ENCODE measurements at places on chromosomes 2 and 18.
A peak's percentile ranks its signal among the peaks of the same experiment; 100 is the strongest.

GRCh38 chr2:170224692-170225294 is 46.8 kb downstream of the MYO3B start:
- no peak for DNase-seq

DNA sequence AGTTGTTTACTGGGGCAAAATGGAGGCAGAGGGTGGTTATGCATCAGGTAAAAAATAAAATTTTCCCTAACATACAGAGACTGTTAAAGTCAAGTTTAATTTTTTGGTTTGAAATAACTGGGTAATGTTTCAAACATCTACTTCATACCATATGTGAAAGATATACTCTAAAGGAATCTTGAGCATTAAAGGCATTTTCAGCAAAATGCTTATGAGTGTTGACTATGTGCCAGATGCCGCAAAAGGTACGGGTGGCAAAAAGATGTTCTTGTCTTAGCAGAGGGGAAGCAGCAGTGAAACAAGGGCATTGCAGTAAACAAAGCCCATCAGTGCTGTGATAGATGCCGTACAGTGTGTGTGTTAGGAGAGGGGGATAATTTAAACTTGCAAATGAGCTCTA is 263.1 kb upstream of the ID2 start:
- DNase-seq: no peak

GRCh38 chr18:62777814-62778213 is 62.5 kb downstream of the PHLPP1 start:
- no peak for DNase-seq

DNA sequence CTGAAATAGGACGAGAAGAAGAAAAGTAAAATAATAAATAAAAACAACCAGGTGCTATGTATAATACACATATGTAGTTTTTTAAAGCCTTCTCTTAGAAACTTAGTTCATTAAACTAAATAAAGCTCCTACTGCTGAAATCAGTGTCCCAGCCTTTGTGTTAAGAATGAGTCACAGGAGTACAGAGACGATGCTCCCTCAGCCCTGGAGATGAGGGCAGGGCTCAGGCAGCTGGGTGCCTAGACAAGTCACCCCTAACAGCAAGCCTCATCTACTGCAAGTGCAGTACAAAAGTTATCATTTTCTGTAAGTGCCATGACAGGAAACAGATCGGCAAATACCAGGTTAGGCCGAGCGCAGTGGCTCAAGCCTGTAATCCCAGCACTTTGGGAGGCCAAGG is 18.2 kb downstream of the KIDINS220 start:
- no peak for DNase-seq

- DNase-seq: no peak
Observed at GRCh38 chr2:202378001-202378400, 1.9 kb downstream of the BMPR2 start.

- DNase-seq: no peak
Observed at GRCh38 chr2:20473128-20473527, 26.3 kb downstream of the RHOB start.

GRCh38 chr2:106124905-106125549 is 69.1 kb downstream of the UXS1 start:
- no peak for DNase-seq

- DNase-seq: no peak
Observed at GRCh38 chr18:13218368-13218991, at the start of gene LDLRAD4. Gene LDLRAD4 (plus strand): TSS chr18:13218760.

- DNase-seq: no peak
Observed at GRCh38 chr18:62828091-62828640, 112.8 kb downstream of the PHLPP1 start.

GRCh38 chr2:72034353-72035095 is 113.1 kb downstream of the CYP26B1 start:
- DNase-seq: no peak

GRCh38 chr2:222722327-222722946 is 51.0 kb downstream of the MOGAT1 start:
- DNase-seq: no peak

DNA sequence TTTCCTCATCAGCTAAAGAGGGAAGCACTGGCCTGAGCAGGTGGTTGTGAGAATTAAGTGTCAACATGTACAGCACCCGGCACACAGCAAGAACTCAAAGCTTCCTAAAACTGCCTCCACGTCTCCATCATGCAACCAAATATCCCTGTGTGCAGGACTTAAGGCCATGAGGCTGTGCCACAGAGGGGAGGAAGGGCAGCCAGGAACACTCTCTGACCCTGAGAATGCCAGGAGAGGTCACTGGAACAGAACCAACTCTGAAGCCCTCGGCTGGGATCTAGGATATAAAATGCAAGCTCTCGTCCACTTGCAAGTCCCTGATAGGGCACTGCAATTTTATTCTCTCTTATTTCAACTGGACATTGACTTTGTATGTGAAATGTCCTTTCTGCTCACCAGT is 12.2 kb upstream of the NPAS2 start:
- no peak for DNase-seq

DNA sequence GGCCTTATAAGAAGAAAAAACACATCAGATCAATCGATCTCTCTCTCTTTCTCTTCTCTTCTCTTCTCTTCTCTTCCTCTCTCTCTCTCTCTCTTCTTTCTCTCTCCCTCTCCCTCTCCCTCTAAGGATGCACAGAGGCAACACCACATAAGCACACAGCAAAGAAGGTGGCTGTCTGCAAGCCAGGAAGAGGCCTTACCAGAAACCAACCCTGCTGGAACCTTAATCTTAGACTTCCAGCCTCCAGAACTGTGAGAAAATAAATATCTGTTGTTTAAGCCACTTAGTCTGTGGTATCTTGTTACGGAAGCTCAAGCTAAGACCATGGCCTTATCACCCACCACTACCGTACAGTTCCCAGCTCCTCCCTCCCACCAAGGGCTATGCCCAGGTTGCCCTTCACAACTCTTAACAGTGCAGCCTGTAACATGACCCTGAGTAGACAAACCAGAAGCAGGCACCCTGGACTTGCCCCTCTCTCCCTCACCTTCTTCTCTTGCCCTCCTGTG is 25.2 kb upstream of the TMEM237 start:
- no peak for DNase-seq

DNA sequence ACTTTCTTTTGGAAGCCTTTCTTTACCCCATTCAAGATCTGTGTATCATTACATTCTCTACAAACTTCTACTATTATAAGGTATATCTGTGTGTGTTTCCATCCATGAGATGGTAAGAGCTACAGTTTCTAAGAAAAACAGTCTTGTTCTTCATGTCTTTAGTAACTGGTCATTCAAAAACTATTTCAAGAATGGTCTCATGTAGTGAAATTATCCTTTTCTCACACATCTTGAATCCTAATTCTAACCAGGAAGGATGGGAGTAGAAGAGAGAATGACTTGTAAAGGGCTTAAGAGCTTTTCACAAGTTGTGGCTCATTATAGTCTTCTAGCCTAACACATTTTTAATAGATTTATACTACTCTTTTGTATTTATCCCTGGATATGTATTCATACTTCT is 47.3 kb downstream of the ROCK1 start:
- DNase-seq: no peak

DNA sequence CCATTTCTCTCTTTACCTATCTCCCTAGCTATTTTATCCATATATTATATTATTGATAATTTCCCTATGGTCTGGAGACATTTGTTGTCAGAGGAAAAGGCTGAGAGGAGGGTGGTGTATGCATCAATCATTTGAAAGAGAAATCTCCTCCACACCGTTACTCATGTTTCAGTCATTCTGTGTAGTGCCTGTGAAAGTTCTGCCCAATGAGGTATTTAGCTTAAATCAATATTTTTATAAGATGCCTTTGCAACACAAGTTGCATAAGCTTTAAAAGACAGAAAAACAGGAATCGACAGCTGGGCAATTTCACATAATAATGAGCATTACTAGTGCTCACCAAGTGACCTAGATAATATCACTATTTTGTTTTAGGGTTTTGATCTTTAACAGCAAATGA is 363.7 kb upstream of the FSIP2 start:
- DNase-seq: no peak

GRCh38 chr2:210363876-210364275 is 48.9 kb upstream of the MYL1 start:
- DNase-seq: no peak

GRCh38 chr2:45992021-45992740 is 305.0 kb upstream of the EPAS1 start:
- peak; percentile 77 for DNase-seq

- no peak for DNase-seq
Observed at GRCh38 chr18:45456090-45457021, 158.9 kb upstream of the SLC14A2 start.

- DNase-seq: no peak
Observed at GRCh38 chr2:33213244-33213643, 263.2 kb upstream of the RASGRP3 start.

DNA sequence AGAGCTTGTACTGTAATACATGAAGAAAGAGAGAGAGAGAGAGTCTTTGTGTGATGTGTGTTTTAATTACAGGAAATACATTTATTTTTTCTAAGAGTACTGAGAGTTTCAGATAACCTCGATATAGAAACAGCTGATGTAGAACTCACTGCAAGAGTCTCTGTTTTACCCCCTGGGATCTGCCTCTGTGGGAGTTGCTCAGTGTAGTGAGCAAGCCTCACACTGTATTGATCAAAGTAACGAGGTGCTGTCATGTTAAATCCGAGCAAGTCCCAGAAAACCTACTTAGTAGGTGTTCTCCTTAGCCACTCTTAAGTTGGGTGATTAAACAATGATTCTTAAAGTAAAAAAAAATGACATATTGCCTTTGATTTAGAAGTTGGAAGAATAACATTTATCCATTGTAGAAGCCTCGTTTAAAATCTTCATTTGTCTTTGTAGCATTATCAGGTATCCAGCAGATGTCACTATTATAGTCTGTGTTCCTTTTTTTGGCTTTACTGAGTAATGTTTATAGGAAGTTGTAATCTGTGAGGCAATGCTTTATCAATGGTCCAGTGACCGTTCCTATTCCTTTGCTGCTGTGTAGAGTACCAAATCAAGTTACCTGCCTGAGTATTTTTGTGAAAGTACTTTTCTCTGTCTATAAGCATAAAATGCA is 219.0 kb downstream of the MYO3B start:
- no peak for DNase-seq

DNA sequence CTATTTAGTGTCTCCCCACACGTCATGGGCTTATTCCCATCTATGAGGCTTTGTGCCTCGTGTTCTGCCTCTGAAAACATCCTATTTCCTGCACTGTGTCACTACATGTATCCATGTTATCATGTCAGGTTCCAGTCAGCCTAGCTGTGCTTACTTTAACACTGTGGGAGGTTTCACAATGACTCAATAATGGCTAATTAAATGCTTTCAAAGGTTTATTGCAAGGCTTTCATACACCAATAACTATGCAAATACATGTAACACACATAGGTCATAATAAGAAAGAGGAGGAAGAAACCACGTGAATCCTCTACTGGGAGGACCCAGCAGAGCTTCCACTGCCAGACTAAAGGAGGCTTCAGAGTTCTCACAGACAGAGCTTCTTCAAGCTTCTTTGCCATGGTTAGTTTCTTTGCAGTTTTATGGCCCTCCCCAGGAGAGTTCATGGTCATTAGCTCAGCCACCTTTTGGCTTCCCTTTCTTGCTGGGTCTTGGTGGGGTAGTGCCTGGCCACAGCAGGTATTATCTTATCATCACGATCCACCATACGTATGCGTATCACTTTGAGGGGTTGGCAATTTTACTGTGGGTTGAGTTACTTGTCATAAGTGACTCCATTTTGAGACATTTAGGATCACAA is 5.1 kb upstream of the COLEC12 start:
- DNase-seq: no peak

DNA sequence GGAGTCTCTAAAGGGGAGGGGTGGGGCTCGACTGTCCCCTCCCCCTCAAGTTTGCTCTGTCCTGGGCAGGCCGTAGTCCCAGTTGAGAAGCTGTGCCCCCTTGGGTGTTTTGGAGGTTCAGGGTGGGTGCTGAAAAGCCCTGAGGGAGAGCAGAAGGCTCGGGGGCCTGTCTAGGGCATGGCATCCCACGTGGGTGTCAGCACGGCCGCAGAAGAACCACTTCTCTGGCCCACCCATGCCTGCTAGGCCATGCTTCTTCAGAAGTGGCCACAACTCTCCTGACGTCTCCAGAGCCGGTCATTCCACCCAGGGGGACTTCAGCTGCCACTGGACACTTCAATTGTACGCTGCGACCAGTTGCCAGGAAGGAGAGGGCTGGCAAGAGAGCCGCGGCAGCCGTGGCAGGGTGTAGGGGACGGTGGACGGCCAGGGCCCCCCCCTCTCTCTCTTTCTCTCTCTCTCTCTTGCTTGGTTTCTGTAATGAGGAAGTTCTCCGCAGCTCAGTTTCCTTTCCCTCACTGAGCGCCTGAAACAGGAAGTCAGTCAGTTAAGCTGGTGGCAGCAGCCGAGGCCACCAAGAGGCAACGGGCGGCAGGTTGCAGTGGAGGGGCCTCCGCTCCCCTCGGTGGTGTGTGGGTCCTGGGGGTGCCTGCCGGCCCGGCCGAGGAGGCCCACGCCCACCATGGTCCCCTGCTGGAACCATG is at the start of gene INPP5D:
INPP5D (plus strand) TSS at position 546 of the 704 bp plus-strand sequence; CDS start at position 683, 137 bp downstream.
- no peak for DNase-seq

GRCh38 chr2:7835693-7836680 is 845.9 kb upstream of the ID2 start:
- DNase-seq: no peak

DNA sequence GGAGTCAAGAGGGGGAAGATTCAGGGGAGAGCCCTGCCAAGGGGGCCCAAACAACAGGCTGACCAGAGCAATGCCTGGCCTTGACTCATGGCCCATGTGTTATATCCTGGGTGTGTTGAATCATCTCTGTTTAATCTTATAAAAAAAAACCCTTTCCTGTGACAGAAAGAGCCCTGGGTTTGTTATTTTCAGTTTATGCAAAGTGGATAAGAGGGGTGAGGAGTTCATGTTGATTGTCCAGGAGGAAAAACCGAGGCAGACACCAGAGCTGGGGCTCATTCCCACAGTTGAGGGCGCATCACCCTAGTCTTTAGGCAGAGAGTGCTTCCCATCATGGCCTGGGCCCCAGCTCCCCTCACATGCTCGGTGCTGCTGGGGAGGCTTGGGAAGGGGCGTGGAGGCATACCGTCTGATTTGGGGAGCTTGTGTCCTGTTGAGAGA is 30.9 kb upstream of the IL37 start:
- no peak for DNase-seq

DNA sequence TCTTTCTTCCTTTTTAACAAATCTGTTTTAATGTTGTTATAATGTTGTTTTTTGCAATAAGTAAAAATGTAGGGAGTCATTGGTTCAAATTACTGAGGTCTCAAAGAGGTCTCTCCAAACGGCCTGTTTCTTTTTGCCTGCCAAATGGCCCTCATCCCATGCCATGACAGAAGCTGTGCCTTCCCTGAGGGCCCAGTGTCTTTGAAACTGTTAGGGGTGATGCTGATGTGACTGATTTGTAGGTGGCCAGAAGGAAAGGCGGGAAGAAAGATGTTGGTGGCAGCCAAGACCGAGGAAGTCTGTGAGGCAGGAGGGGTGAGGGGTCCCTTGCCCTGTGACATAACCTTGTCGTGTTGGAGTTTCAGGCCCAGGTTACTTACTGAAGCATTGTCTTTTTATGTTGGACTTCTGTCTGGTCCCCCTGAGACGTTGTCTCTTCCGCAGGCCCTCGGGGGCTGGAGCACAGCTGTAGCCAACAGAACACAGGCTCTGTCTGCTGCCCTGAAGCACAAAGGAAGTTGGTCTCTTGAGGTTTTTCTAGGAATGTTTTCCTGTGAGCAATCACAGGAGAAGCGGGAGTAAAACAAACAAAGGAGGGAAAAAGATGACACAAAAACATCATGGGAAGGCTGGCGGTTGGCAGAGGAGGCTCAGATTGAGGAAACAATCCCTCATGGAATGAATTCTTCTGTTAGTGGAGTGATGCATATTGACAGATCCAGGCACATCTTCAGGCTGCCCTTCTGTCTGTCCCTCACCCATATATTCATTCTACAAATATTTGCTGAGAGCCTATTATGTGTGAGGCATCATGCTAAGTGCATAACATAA is 4.9 kb upstream of the ST3GAL5 start:
- DNase-seq: no peak

Data from breast epithelium (tissue), 4 donors.